ENCODE measurements at places on chromosomes 16 and 17. TPM values are rescaled to one million over a fixed set of nuclear protein-coding genes. Genes with fewer than 3 reads are reported as not detected.

DNA sequence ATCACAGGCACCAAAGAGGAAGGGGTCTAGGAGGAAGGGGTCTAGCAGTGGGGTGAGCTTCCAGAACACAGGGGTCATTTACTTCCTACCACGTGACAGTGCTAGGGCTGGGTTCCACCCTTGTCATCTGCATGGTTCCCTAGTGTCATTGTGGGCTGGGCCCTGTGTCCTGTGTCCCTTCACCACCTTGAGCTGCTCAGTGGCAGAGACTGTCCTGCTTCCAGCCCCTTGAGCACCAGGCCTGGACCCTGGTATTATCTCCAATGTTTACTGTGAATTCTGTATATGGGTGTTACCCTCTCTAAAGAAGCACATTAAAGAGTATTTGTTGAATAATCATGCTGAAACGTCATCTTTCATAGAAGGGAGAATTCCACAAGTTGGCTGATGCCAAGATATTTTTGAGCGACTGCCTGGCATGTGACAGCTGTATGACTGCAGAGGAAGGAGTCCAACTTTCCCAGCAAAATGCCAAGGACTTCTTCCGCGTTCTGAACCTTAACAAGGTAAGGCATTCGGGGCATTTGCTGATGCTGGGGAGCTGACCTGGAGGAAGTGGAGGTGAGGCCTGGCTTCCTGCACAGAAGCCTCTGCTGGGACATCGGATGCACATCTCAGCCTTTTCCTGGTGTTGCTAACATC, 5.5 kb downstream of the NARF start:
- DNase-seq = no peak

- DNase-seq = no peak
Observed at GRCh38 chr16:57901480-57902069, 69.4 kb downstream of the CNGB1 start.

The TBC1D3H gene
- polyA plus RNA-seq = not detected

- no peak for DNase-seq
Observed at GRCh38 chr17:41527063-41528023, 765 bp downstream of the KRT19 start.

The ZNF597 gene
- 3.9 TPM for polyA plus RNA-seq

The ABCC6 gene
- 26.1 TPM for polyA plus RNA-seq

DNA sequence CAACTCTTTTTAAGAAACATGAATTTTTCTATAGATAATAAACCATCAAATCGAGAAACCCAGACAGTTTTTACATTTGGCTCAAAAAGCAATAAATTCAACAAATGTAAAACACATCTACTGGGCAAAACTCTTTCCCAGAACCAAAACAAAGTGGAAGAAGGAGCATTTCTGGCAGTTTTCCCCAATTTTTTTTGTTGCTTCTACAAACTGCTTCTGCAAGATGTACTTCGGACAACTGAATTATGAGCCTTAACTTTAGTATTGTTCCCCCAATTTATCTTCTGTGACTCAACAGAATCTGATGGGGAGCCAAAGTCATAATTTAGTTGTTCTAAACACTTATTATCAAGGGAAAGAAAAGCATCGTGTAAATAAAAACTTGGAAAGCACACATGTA, 1047.2 kb downstream of the CDH11 start:
- DNase-seq = peak; percentile 18

GRCh38 chr17:74466828-74467184, 372 bp downstream of the CD300A start:
- no peak for DNase-seq

- DNase-seq = no peak
Observed at GRCh38 chr17:75738218-75738802, 17.1 kb downstream of the ITGB4 start.

DNA sequence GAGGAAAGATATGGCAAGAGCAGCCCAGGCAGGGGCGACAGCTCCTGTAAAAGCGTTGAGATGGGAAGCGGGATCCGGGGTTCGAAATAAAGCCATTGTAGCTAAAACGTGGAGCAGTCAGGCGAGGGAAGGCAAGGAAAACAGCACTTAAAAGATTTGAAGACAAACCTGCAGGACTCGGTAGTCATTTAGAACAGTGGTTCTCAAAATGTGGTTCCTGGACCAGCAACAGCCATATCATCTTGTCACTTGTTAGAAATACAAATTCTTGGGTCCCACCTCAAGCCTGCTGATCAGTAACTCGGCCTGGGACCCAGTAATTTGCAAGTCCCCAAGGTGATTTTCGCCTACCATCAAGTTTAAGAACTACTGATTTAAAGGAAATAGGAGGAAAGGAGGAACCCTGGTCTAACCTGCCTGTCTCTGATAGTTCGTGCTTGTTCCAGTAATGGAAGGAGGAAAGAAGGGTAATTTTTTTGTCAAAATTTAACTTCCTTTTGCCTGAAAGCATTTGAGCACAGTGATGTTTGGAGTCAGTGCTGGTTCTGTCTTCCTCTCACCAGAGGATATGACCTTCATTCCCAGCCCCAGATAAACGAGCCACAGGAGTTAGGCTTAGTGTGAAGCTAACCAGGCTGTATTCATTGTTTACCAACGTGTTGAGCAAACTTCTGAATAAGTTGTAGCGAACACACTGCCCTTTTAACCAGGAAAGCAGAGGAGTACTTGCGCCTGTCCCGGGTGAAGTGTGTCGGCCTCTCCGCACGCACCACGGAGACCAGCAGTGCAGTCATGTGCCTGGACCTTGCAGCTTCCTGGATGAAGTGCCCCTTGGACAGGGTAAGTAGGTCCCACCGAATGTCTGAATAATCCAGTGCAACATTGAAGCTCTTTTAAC, 1.1 kb downstream of the ORC6 start:
- DNase-seq = no peak

DNA sequence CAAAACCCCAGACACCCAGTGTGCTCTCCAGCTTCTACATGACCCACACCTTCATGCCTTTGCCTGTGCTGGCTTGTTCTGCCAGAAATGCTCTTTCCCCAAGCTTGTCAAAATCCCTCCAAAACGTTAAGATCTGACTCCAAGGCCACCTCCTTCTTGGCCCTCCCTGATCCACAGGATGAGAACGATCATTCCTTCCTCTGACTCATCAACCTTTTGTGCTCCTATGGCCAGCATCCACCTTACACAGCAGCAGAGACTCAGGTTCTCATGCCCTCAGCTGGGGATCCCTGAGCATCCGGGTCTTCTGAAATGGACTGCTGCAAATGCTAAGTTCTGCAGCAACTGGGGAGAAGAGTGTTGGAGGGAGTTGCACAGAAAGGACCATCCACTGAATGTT, 2.9 kb downstream of the ZBTB4 start:
- DNase-seq = no peak

DNA sequence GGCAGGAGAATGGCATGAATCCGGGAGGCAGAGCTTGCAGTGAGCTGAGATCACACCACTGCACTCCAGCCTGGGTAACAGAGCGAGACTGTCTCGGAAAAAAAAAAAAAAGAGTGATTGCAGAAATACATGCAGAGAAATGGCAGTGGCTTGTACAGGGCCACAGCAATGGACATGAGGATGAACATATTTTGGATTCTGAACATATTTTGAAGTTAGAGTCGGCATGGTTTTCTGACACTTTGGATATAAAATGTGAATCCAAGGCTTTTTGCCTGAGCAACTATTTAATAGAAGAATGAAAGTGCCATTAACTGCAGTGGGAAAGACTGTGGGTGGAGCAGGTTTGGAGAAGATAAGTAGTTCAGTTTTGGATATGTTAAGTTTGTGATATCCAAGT, 35.8 kb downstream of the CPD start:
- DNase-seq = no peak

The TRAF7 gene
- 51.4 TPM for polyA plus RNA-seq

The GINS2 gene
- 21.5 TPM for polyA plus RNA-seq

DNA sequence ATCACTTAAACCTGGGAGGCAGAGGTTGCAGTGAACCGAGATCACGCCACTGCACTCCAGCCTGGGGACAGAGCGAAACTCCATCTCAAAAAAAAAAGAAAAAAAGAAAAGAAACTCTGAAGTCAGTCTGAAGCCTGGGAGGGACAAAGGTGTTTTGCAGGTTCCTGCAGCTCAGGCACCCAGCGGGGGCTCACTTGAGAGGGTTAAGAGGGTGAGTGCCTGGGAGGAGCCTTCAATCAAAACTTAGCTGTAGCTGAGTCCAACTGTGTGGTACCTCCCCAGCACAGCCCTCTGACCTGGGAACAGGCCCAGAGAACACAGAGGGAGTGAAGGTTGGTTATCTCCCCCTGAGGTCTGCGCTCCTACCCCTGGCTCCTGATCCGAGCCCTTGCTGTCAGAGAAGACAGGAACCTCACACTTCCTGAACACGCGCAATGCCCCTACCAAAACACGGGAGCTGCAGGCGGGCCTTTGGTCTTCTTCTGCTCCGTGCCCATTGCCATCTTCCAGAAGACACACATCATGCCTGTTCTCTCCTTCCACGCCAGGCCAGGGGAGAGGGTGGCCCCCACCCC, 20.4 kb upstream of the ZC3H18 start:
- no peak for DNase-seq

The FBXW10 gene
- polyA plus RNA-seq = 0.74 TPM
